Activated B cell treated with CpG ODN at 0.5 μM for 24 hours (primary cell): ENCODE measurements at places on chromosomes 12 and 14. TPM values are rescaled to one million over a fixed set of nuclear protein-coding genes. Genes with fewer than 3 reads are reported as not detected.
A peak's percentile ranks its signal among the peaks of the same experiment; 100 is the strongest.

- no peak for DNase-seq
- H3K4me3 ChIP-seq: no peak overlapping the region
- no peaks in the 10 kb centered on the region for H3K36me3 ChIP-seq
- peaks cover 19% of the 10 kb centered on the region for H3K27me3 ChIP-seq
- H3K4me1 ChIP-seq: no peaks in the 10 kb centered on the region
- no peak overlapping the region for H3K27ac ChIP-seq
Observed at GRCh38 chr14:76125511-76125910, 26.2 kb upstream of the GPATCH2L start.

DNA sequence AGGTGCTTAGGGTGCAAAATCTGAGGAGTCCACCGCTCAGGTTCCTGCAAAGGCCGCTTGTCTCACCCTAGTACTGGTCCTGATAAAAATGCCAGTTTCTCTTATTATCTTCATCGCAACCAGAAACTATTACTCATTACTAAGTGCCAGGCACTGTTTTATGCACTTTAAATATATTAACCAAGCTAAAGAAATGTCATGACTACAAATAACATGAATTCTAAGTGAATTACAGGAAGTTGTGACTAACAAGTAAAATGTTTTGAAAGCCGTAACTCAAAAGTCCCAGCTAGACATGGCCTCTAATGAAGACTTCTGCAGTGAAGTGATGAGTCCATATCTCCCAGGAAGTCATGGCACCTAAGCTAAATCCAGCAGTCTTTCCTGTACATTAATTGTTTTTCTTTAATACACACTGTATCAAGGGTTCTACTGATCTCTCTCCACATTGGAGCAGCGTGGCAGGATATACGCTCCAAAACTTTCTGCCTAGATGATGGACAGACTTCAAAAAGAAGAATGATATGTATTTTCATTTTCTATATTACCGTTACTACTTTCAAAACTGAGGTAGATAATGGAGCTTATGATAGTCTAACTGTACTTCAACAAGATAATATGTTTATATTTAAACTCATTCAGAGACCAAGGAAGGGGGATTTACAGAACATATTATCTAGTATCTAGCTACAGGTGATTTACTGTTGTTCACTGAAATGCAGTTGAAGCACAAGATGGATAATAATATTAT is 117.3 kb upstream of the ARID2 start:
- DNase-seq: no peak
- no peak overlapping the region for H3K27ac ChIP-seq
- no peaks in the 10 kb centered on the region for H3K36me3 ChIP-seq

- no peak for DNase-seq
- H3K27me3 ChIP-seq: no peaks in the 10 kb centered on the region
- H3K4me1 ChIP-seq: no peaks in the 10 kb centered on the region
- H3K4me3 ChIP-seq: no peak overlapping the region
- no peak overlapping the region for H3K27ac ChIP-seq
Observed at GRCh38 chr14:85415015-85415712, 114.8 kb upstream of the FLRT2 start.

GRCh38 chr14:91048265-91048664 is 12.2 kb downstream of the RPS6KA5 start:
- peaks cover 47% of the 10 kb centered on the region for H3K4me1 ChIP-seq
- DNase-seq: no peak
- H3K4me3 ChIP-seq: no peak overlapping the region

DNA sequence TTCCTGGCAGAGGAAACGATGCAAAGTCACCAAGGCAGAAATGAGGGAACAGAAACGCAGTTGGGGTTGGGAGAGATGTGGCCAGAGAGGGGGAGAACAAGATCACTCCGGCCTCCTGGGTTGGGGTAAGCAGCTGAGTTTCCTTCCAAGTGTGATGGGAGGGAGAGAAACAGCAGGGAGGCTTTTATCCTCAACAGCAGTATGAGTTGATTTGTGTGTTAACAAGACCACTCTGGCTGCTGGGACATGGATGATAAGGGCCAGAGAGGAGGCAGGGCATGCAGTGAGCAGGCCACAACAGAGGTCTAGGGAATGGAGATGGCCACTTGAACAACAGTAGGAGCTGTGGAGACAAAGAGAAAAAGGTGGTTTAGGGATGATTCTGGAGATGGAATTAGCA is 66.8 kb downstream of the GLRX5 start:
- H3K4me1 ChIP-seq: peaks cover 3% of the 10 kb centered on the region
- H3K4me3 ChIP-seq: no peak overlapping the region
- no peak for DNase-seq
- no peak overlapping the region for H3K27ac ChIP-seq

GRCh38 chr14:83463500-83464098 is 1929.9 kb upstream of the SEL1L start:
- H3K27ac ChIP-seq: no peak overlapping the region
- H3K36me3 ChIP-seq: no peaks in the 10 kb centered on the region
- H3K4me3 ChIP-seq: no peak overlapping the region

GRCh38 chr12:27289414-27289813 is 43.2 kb upstream of the BMAL2 start:
- no peak overlapping the region for H3K4me3 ChIP-seq
- no peak overlapping the region for H3K27ac ChIP-seq
- peaks cover 1% of the 10 kb centered on the region for H3K36me3 ChIP-seq

DNA sequence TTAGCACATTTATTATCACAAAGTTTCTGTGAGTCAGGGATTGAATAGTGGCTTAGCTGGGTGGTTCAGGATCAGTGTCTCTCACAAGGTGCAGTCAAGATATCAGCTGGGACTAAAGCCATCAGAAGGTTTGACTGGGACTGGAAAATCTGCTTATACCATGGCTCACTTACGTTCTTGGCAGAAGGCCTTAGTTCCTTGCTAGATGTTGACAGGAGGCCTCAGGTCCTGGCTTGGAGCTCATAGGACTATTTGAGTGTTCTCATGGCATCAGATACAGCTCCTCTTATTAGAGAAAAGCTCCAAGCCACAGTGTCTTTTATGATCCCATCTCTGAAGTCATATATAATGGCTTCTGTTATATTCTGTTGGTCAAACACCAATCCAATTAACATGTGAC is 127.3 kb downstream of the SLC6A15 start:
- no peaks in the 10 kb centered on the region for H3K4me1 ChIP-seq
- H3K4me3 ChIP-seq: no peak overlapping the region
- no peak for DNase-seq
- no peaks in the 10 kb centered on the region for H3K27me3 ChIP-seq
- H3K27ac ChIP-seq: no peak overlapping the region

GRCh38 chr12:54773593-54773992 is 80.7 kb upstream of the MUCL1 start:
- H3K36me3 ChIP-seq: no peaks in the 10 kb centered on the region
- no peak overlapping the region for H3K27ac ChIP-seq
- H3K4me3 ChIP-seq: no peak overlapping the region

DNA sequence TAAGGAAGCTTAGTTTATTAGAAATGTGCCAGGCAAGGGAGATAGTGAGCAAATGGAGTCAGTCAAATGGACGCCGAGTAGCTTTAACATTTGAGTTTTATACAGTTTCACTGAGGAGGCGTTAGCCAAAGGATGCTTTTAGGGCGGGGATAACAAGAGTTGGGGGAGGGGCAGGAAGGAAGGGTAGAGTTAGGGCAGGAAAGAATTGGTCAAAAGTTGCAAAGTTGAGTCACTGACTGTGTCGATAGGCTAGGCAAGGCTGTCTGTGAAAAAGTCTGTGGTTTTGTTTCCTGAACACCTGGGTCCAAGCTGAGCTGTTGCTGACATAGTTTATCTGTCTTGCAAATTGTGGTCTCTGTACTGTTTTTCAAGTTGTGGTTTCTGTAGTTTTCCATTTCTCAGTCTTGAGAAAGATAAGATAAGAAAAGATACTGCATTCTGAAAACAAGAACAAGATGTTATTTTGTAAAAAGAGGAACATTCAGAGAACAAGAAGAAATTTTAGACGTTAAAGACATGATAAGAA is 62.6 kb upstream of the RESF1 start:
- H3K4me1 ChIP-seq: peaks cover 69% of the 10 kb centered on the region
- DNase-seq: peak; percentile 58
- peaks cover 39% of the 10 kb centered on the region for H3K36me3 ChIP-seq
- H3K27me3 ChIP-seq: no peaks in the 10 kb centered on the region

GRCh38 chr14:26959972-26960660 is 362.3 kb upstream of the NOVA1 start:
- no peaks in the 10 kb centered on the region for H3K36me3 ChIP-seq
- no peak overlapping the region for H3K27ac ChIP-seq
- no peaks in the 10 kb centered on the region for H3K4me1 ChIP-seq
- H3K4me3 ChIP-seq: no peak overlapping the region

DNA sequence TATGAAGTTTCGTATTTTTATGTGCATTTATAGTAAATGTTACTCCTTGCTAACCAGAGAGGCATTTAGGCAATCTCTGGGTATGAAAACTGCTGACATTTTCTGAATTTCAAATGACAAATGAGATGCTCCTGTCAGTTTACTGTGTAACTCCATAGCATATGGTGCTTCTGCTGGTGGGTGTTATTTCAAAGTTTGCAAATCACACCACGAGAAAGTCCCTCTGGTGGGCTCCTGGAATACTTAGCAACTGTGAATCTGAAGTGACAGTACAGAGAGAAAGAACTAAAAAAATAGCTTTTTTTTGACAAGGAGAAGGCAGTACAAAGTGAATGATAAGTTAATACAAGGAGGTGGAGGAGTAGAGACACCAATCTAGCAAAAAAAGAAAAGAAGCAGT is 161.5 kb downstream of the DERA start:
- H3K4me1 ChIP-seq: no peaks in the 10 kb centered on the region
- no peak overlapping the region for H3K4me3 ChIP-seq
- no peak for DNase-seq
- H3K36me3 ChIP-seq: no peaks in the 10 kb centered on the region
- no peak overlapping the region for H3K27ac ChIP-seq

DNA sequence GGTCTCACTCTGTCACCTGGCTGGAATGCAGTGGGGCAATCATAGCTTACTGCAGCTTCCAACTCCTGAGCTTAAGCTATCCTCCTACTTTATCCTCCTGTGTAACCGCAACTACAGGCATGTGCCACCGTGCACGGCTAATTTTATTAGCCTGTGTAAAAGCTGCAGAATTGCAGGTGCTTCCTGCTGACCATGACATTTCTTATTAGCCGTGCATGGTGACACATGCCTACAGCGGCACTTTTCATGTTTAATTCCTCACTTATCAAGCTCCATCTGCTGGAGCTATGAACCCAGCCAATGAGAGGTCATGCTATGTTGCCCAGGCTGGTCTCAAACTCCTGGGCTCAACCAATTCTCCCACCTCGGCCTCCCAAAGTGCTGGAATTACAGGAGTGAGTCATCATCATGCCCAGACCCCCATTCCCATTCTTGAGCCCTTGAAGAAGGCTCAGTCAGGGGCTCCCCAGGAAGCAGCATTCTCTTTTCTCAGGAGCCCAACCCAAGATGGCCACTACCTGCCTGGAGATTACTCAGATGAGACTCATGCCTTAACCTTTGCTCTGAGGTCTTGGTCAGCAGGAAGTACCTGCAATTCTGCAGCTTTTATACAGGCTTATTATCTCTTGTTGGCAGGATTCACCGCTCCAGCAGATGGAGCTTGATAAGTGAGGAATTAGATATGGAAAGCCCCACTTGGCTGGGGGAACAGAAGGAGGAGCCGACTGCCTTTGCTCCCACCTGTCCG is 503.2 kb downstream of the MED13L start:
- H3K27me3 ChIP-seq: peaks cover 2% of the 10 kb centered on the region
- no peak overlapping the region for H3K4me3 ChIP-seq
- DNase-seq: no peak
- no peaks in the 10 kb centered on the region for H3K4me1 ChIP-seq

GRCh38 chr14:53850714-53851296 is 105.8 kb downstream of the BMP4 start:
- H3K4me3 ChIP-seq: no peak overlapping the region
- no peaks in the 10 kb centered on the region for H3K36me3 ChIP-seq
- no peak for DNase-seq
- H3K27ac ChIP-seq: no peak overlapping the region

GRCh38 chr12:120194226-120194533 is 335 bp downstream of the GCN1 start:
- no peak for DNase-seq
- peak overlapping the region; percentile 67 for H3K27ac ChIP-seq
- H3K4me1 ChIP-seq: peaks cover 45% of the 10 kb centered on the region
- no peaks in the 10 kb centered on the region for H3K27me3 ChIP-seq
- peak overlapping the region; percentile 83 for H3K4me3 ChIP-seq

GRCh38 chr12:130621696-130622298 is 94.3 kb downstream of the RIMBP2 start:
- H3K36me3 ChIP-seq: no peaks in the 10 kb centered on the region
- H3K27me3 ChIP-seq: no peaks in the 10 kb centered on the region
- no peak overlapping the region for H3K27ac ChIP-seq

DNA sequence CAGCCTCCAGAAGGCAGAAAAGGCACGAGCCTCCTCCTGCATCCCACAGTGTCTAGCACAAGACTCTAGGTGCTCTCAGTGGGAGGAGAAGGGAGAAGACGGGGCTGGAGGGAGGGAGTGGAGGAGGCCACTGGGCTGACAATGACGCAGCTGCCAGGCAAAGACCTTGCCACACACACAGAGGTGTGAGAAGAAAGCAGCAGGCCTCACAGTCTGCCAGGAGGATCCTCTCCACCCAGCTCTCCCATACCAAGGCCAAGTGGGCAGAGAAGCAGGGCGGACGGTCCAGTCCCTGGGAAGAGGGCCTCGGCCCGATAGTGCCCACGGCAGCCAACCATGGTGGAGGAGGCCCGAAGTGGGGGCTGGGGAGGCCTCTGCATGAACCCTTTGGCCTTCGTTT is 78.9 kb downstream of the NCOR2 start:
- no peak overlapping the region for H3K4me3 ChIP-seq
- no peak for DNase-seq
- peaks cover 42% of the 10 kb centered on the region for H3K36me3 ChIP-seq
- no peaks in the 10 kb centered on the region for H3K27me3 ChIP-seq

DNA sequence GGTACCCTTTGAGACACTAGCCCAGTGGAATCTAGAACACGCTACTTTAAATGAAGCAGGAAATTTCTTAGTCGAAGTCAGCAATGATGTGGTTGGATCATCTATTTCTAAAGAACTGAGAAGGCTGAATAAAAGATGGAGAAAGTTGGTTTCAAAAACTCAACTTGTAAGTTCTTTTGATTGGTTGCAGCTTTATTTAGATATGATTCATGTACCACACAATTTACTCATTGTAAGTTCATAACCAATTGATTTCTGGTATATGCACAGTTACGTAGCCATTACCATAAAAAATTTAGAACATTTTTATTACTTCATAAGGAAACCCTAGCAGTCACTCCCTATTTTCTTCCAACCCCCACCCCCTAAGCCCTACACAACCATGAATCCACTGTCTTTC is 129.8 kb downstream of the SYNE2 start:
- H3K27me3 ChIP-seq: no peaks in the 10 kb centered on the region
- H3K36me3 ChIP-seq: peaks cover 19% of the 10 kb centered on the region
- no peak overlapping the region for H3K27ac ChIP-seq
- no peak overlapping the region for H3K4me3 ChIP-seq

GRCh38 chr14:59931237-59931636 is 11.3 kb downstream of the LRRC9 start:
- no peak overlapping the region for H3K4me3 ChIP-seq
- no peak for DNase-seq
- H3K27me3 ChIP-seq: no peaks in the 10 kb centered on the region
- no peak overlapping the region for H3K27ac ChIP-seq

GRCh38 chr12:51884676-51885229 is 3.1 kb upstream of the ANKRD33 start:
- peaks cover 2% of the 10 kb centered on the region for H3K27me3 ChIP-seq
- peaks cover 11% of the 10 kb centered on the region for H3K4me1 ChIP-seq
- H3K36me3 ChIP-seq: no peaks in the 10 kb centered on the region
- no peak overlapping the region for H3K4me3 ChIP-seq

SIRT4 gene
- total RNA-seq: 1.6 and 1.7 TPM in 2 replicates

TAS2R20 gene
- total RNA-seq: 1.7 and 2.4 TPM in 2 replicates

PLCZ1 gene
- total RNA-seq: not detected in 2 replicates

ZDHHC22 gene
- total RNA-seq: not detected in 2 replicates

SLC6A15 gene
- 0.05 TPM in 1 of 2 replicates, not detected in the other for total RNA-seq

NINJ2 gene
- total RNA-seq: 3.0 and 3.6 TPM in 2 replicates

CD163L1 gene
- total RNA-seq: 0.58 and 0.88 TPM in 2 replicates

PNP gene
- 87.2 and 88.0 TPM in 2 replicates for total RNA-seq

KERA gene
- total RNA-seq: not detected in 2 replicates

TAMALIN gene
- total RNA-seq: 47.6 and 52.8 TPM in 2 replicates

LTBP2 gene
- total RNA-seq: 0.07 and 0.11 TPM in 2 replicates
